ENCODE measurements at places on chromosomes 3 and 15.

DNA sequence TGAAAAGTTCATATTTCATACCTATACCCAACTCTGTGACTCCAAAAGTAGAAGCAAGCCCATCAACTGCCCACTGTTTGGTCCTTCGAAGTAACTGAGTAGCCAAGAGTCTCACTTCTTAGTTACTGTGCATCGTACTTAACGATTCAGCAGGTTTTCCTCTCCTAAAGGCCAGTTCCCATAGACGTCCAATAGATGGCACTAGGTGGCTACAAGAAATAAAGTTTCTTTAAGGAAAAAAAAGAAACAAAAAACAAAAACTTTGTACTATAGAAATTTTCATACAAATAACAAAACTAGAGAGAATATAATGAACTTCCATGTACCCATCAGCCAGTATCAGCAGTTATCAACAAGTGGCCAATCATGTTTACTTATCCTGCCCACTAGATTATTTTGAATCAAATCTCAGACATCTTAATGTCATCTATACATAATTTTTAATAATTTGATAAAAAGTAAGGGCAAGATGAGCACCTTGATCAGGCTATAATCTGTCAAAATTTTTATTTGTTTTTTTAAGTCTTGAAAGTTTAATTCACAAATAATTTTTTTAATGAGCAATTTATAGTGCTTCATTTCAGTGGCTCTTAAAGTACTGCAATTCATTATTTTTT is 63.8 kb upstream of the ACP3 start:
- no peak for DNase-seq

GRCh38 chr15:50137330-50137761 is 18.3 kb upstream of the ATP8B4 start:
- DNase-seq = no peak

DNA sequence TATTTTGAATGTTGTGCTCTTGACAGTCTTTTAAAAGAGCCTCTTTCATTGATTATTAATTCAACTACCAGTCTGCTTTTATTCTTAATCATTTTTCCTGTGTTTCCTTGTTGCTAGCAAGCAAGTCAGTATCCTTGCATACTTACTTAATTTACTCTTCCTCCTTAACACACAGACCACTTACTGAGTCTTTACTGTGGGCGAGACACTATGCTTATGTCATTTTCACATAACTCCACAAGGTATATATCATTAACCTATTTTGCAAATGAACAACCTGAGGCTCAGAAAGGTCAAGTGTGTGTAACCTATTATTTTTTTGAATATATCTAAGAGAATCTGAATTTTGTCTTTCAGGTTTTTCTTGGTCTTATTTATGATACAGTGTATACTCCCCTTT is 130.9 kb downstream of the WDR76 start:
- DNase-seq = no peak

DNA sequence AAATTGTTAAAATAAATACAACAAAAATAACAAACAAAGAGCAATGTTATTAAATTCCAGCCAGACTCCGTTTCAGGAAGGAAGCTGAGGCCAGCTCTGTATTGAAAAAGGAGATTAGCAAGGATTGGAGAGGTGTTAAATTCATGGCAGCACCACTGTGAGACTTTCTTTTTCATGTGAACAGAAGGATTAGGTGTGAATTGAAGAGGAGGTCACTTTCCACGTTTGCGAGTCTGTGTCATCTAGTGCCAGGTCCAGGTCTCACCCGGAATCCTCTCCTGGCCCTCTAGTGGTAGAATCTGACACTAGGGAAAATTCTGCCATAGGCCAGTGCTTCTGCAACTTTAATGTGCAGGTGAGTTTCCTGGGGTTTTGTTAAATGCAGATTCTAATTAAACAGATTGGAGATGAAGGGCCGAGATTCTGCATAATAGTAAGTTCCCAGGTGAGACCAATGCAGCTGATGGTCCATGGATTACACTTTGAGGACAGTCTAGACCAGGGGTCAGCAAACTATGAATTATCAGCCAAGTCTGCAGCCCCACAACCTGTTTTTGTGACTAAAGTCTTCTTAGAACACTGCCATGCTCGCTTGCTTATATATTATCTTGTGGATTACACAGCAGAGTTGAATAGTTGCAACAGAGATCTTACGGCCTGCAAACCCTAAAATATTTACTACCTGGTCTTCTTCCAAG is 9.2 kb upstream of the SLC6A1 start:
- DNase-seq = peak; percentile 63

DNA sequence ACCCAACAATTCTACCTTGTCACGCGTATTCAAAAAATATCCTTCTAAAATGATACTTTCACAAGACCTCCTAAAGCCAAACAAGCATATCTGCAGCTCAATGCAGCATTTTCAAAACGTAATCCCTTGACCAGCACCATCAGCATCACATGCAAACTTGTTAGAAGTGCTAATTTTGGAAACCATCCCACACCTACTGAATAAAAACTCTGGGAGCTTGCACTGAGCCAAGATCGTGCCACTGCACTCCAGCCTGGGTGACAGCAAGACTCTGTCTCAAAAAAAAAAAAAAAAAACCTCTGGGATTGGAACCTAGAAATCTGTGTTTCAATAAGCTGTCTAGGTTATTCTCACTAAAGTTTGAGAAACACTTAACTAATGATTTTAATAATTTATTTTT is 223.3 kb upstream of the CCDC54 start:
- DNase-seq = no peak

DNA sequence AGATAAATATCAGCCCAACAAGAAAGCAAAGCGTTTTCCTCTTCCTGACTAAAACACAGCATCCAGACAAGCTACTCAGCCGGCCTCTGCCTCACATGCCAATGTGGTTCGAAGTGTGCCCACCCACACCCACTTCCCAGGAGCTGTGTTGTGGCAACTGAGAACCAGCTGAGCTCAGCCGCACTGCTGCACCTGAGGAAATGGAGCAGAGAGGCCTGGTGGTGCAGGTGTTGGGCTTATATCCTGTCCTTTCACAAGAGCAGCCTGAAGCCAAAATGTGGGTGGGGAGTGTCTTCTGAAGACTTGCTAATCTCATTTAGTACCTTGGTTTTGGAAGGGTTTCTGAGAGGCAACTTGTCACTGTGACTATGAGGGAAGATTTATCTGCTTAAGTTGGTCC is 23.0 kb upstream of the RETNLB start:
- no peak for DNase-seq

DNA sequence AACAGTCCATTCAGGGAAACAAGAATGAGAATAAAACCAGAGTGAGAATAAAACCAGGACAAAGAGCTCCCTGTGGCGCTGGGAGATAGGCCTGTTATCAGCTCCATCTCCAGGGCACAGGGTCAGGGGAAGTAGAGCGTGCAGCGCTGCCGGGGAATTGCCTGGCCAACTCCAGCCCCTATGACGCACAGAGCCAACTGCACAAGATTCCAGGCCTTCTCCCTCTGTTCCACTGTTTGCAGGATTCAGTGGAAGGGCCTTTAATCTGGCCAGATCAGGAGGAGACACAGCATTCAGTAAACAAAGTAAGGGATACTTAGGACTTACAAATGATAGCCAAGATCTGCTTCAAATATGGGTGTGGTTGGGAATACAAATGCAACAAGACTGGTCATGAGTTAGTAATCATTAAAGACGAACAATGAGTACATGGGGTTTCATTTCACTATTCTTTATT is 49.4 kb downstream of the ITGB5 start:
- peak; percentile 87 for DNase-seq

GRCh38 chr15:37045859-37046740 is 54.2 kb downstream of the MEIS2 start:
- peak; percentile 48 for DNase-seq

- no peak for DNase-seq
Observed at GRCh38 chr15:96329403-96329981, 1.0 kb upstream of the NR2F2 start.

DNA sequence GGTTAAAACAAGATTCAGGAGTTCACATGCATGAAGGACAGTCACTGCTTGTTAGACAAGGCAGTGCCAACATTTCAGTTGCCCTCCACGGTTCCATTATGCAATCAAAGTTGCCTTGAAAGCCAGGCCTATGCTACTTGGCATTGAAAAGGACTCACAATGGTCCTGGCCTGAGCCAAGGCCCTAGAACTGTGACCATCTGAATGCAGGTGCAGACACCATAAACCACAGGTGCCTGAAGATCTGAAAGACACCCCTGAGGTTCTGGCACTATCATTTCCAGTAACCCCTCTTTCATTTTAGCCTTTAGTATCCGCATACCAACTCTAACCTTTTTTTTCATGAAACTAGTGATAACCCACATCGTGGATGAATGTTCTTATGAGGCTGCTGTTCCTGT is 2.8 kb downstream of the GABRA5 start:
- no peak for DNase-seq

DNA sequence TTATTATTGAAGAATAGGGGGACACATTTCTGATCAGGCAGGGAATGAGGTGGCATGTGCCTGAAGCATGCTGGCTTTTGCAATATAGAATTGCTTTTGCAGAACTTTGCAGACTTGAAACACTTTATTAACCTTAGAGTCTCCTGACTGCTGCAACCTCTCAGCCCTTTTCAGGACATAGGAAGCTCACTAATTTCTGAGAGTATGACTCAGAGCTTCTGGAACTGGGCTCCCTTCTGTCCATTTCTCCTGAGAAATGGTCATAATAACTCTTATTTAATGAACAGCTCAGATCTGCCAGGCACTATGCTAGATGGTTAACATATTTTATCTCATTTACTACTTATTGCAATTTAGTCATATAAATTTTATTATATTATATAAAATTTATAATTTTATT is 38.6 kb upstream of the DGKG start:
- no peak for DNase-seq

DNA sequence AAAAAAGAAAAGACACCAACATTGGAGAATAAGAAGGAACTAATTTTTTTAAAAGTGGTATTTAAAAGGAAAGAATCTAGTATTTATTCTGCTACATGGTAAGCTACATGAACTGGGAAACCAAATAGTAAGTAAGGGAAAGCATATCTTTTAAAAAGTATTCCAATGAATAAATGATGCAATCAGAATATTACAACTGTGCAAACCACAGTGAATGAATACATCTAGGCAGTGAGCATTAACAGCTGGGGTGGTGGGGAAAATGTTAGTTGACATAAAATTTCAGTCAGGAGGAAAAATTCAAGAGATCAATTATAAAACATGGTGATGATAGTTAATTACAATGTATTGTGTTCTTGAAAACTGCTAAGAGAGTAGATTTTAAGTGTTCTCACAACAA is 16.9 kb downstream of the ICE2 start:
- no peak for DNase-seq

GRCh38 chr3:56974247-56974930 is 86.1 kb upstream of the SPATA12 start:
- DNase-seq = no peak

DNA sequence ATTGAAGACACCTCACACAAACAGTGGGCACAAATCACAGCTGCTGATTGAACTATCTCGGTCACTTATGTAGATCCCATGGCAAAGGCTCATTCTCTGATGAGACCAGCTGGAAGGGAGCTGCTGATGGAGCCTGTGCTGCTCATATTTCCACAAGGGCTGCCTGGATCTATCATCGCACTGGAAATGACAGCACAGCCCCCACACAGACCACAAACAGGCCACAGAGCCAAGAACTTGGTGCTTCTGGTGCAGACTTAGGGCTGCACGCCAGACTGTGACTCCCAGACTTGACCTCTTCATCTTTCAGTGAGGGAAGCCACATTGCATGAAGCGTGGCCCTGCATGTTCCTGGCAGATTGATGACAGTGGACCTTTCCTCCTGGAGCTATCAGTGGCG is 197.6 kb downstream of the MINAR1 start:
- DNase-seq = no peak

GRCh38 chr15:98713585-98714001 is 65.3 kb downstream of the IGF1R start:
- no peak for DNase-seq

DNA sequence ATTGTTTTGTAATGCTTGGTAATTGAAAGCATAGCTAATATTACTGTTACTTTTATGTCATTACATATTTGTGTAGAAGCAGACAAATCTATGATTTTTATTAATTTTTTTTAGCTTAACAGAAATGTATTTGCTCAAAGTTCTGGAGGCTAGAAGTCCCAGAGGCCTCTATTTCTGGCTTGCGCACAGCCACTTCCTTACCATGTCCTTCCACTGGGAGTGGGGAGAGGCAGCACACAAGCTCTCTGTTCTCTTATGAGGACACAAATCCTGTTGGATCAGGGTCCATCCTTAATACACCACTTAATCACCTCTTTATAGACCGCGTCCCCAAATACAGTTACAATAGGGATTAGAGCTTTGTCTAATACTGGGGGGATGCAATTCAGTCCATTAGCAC is 1061.4 kb downstream of the OTOL1 start:
- DNase-seq = no peak

Measured in Caco-2 (cell line).